ENCODE measurements at places on chromosomes 3 and 15.

DNA sequence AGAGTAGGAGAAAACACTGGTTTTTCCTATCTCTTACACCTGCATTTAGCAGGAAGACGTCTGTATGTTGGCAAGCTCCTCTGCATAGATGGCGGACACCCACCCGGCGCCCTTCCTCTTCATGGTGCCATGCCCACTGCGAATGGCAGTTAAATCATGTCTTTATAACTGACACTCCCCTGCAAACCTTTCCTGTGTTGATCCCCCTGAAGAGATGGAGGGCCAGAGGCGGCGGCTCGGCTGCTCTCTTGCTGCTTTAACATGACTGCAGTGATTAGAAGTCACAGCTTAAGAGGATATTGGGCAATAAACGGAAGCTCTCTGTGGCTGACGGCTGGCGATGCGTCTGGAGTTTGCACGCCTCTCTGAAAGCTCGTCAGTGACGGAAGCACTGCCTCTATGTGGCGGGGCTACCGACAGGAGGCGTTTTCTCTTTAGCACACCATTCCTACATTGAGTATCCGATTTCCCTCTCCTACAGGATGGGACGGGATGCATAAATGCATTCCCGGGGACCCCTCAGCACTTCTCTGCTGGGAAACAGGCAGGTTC lies 25.5 kb upstream of the SNRPA1 start:
- DNase-seq = no peak

DNA sequence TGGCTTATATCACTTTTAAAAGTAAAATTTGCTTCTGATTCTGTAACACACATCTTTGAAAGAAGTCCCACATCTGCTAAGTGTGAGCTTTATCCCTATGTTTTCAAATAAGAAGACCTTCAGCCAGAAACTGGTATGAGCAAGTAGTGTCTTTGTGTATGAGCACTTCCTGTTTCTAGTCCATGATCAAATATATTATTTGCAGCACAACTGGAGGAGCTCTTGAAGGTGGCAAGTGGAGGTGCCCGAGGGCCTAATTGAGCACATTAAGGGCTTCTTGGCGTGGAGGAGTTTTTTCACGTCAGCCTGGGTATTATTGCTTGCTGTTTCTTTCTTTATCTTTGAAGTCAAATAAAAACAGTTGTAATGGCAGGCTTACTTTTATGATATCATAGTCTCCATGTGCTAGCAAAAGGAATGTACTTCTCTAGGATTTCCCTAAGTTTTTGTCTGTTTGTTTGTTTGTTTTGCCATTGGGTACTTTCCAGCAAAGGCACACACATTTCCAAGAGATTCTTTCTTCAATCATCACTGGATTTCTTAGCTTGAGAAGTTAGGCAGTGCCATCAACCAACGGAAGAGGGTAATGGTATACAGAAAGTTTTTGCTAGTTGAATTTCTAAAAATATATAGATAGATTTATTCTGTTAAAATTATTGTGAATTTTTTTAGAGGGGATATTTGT lies 68.1 kb downstream of the MEIS2 start:
- DNase-seq = no peak

- no peak for DNase-seq
These were observed 33.6 kb downstream of the ACP3 start for GRCh38 chr3:132350814-132351213.

DNA sequence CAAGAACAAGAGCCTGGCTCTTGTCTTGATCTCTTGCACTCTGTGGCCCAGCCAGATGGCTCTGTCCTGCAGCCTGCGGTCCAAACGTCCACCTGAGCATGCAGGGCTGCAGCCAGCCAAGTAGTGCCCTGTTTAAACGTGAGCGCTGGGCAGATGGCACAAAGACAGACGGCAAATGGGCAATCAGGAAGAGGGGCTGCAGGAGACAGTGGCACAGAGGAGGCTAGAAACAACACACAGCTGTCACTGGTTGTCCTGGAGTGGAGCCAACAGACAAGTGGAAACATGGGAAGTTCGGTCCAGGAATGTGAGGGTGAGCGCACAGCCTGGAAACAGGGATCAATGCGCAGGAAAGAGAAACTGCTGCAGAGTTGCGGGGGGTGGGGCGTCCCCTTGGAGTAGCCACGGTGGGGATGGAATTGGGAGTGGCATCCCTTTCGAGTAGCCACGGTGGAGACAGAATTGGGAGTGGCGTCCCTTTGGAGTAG lies 10.7 kb upstream of the ZXDC start:
- no peak for DNase-seq

- DNase-seq = no peak
These were observed 26.5 kb downstream of the FBXO40 start for GRCh38 chr3:121619691-121620090.

All from NCI-H345 (cell line).